ENCODE measurements at places on chromosomes 6 and 20.

DNA sequence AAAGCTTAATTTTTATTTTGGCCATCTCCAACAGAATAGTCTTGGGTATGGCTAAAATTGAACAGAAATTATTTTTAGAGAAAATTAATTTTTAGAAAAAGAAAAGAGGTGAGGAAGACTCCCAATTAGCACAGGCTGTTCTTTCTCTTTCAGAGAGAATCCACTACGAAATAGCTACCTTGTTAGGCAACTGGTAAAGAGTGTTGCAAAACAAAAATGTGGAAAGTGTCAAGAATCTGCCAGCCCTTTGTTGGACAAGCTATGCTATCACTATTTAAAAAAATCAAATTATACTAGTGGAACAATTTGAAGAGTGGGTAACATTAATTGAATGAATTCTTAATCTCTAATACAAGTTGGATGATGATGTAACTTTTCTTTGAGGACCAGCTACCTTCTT lies 19.2 kb upstream of the ZSCAN9 start:
- no peak for DNase-seq

DNA sequence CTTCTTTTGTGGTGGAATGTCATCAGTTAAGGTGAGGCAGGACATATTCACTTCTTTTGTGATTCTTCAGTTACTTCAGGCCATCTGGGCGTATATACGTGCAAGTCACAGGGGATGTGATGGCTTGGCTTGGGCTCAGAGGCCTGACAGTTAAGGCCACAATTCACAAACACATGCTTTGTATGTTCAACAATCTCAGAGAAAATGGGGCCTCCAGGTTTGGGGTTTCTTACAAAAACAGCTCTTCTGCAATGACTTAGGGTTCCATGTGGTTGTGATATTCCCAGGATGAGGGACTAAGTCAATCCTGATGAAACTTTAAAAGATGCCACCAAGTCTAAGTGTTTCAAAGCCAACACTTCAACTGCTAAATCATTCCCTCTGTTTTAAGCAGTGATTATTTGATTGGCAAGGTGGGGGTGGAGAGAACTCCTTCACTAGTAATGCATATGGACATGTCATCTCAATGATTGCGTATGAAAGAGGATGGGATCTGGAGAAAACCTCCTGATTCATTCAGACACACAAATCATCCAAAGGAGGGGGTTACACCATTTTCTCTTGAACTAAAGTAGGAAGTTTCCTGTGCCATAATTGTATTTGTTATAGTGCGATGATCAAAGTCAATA lies 41.7 kb upstream of the HEY2 start:
- DNase-seq, result no peak

DNA sequence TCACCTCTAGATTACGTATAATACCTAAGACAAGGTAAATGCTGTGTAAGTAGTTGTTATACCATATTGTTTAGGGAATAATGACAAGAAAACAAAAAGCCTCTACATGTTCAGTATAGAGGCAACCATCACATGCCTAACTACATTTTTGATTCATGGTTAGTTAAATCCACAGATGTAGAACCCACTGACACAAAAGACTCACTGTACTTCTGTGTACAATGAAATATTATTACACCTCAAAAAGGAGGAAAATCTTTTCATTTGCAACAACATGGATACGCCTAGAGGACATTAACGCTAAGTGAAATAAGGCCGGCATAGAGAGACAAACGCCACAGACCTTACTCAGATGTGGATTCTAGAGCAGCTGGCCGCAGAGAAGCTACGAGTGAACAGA lies 50.5 kb downstream of the NINL start:
- DNase-seq, result no peak

- DNase-seq, result no peak
Measured at GRCh38 chr6:124671324-124671723, 290.9 kb upstream of the RNF217 start.

DNA sequence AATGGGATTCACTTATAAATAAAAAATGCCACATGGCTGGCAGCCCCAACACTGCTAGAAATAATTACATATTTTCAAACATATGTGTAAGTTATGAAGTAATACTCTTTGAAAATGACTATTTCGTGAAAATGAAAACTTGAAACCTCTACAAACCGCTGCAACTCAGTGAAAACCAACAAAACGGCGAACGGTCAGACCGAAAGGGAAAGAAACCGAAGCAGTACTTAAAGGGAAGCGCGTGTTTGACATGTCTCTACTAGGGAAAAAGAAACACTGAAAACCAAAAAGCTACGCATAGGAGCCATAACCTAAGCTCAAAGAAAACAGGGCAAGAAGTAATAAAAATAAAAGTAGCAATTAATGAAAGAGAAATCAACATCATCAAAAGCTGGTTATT lies 121.0 kb upstream of the GGTLC1 start:
- DNase-seq, result no peak

GRCh38 chr20:24708411-24709295 lies 239.2 kb downstream of the SYNDIG1 start:
- no peak for DNase-seq

DNA sequence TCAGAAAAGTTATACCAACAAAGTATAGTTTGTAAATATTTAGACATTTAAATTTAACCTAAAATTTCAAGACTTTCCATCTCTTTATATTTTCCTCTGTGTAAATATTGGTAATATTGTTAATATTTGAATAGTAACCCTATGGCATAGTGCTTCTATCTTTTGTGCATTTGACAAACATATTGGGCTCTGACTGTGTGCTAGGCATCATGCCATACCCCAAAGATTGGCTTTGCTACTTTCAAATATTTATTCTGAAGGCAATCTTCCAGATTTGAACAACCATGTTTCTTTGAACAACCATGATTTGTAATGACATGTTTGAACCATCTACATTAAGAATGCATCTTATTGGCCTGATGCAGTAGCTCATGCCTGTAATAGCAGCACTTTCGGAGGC lies 15.5 kb upstream of the PRDM1 start:
- no peak for DNase-seq

DNA sequence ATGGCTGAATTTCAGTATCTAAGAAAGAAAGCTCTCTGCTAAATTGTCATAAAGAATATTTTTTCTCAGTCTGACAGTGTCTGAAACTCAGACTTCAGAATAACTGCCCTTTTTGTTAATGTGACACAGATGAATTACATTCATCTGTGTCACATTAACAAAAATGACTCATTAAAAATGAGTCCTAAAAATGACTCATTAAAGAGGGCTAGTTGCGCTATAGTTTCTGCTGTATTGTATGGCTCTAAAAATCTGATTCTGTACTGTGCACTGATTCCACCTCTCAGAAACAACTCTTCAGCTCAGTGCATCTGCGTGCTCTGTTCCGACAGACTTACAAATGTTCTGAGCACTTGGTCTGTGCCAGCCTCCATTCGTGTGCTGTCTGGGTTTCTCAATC lies 15.0 kb downstream of the RNF114 start:
- DNase-seq, result no peak

- DNase-seq, result no peak
Measured at GRCh38 chr6:54559136-54559535, 250.9 kb downstream of the TINAG start.

DNA sequence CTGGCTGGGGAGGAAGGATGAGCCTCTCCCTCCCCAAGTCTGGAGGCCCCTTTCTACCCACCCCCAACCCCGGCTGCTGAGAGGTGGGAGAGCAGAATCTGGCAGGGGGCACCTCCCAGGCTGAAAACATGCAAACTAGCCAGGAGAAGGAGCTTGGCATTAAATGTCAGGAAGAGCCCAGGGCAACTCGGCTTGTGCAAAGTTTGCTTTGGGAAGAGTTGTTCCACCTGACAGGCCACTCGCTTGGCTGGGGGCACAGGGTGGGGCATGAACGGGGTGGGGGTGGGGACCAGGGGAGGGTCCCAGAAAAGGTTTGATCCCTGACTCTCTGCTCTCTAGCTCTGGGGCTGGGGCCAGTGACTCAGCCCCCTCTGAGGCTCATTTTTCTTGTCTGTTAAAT lies 3.0 kb downstream of the SPDEF start:
- no peak for DNase-seq

DNA sequence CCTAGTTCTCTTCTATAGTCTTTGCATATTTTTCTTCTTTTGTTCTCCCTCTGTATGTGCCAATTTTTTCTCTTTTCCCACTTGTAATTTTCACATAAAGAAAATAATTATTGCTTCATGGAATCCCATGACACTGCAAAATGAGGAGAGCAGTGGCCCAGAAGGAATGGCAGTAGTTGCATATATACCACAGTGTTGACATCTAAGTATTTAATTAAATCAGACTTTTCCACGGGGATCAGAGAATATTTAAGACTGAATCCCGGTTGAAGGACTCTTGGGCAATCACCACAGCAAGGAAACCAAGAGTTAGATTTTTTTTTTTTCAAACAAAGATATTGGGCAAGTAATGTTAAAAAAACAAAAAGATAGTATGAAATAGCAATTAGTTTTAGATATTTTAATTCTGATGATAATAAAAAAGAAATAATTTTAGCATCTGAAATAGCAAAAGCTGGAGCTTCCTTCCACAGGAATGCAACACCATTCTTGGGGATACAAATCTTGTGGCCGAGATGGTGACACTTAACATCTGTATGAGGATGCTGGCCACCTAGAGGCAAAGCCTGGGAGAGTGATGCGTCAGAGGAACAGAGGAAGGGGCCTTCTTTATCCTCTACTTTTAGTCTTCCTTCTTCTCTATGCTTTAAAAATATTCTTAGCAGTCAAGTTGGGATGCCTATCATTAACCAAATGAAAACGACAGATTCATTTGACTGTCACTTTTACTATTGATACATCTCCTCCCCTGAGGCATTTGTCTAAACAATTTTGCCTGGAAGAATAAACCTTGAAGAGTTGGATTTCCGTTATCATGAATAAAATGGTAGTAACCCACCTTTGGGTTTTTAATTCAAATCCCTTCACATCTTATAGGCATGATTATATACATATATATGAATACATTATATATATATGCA lies 356.2 kb downstream of the GJA1 start:
- DNase-seq, result no peak

DNA sequence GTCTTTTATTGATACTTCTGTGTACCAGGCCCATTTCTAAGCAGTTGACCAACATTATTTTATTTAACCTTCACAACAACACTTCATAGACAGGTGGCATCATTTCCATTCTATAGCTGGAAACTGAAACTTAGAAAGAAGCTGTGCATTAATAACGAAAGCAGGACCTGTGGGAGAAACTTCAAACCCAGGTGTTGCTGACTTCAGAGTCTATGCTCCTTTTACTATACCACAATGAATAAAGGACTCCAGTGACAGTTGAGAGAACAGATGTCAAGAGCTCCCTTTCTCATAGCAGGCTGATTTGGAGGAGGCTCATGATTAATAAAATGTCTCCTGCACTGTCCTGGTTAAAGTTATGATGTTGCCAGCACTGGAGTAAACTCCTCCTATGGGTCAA lies 56.6 kb upstream of the POU3F2 start:
- no peak for DNase-seq

GRCh38 chr6:30884521-30885480 lies 482 bp downstream of the DDR1 start:
- DNase-seq, result no peak

GRCh38 chr6:111715321-111715720 lies 109.6 kb upstream of the TRAF3IP2 start:
- no peak for DNase-seq

DNA sequence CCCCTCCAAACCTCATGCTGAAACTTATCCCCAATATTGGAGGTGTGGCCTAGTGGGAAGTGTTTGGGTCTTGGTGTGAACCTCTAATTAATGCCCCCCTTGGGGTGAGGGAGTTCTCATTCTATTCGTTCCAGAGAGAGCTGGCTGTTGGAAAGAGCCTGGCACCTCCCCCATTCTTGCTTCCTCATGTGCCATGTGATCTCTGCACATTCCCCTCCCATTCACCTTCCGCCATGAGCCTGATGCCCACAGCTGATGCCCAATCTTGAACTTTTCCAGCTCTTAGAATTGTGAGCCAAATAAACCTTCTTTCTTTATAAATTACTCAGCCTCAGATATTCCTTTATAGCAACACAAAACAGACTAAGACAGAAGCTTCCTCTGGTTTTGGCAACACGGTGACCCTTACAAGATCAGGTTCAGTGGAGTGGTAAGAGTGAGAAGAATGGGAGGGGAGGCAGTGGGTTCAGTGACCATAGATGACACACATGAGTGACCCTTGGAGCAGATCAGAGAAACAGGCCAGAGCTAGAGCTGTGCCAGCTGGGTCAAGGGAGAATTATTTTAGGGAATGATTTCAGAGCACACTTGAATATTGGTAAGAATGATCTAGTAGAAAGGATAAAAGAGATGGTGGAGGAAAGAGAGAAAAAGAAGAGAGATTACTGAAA lies 176.4 kb downstream of the LY86 start:
- DNase-seq, result no peak

DNA sequence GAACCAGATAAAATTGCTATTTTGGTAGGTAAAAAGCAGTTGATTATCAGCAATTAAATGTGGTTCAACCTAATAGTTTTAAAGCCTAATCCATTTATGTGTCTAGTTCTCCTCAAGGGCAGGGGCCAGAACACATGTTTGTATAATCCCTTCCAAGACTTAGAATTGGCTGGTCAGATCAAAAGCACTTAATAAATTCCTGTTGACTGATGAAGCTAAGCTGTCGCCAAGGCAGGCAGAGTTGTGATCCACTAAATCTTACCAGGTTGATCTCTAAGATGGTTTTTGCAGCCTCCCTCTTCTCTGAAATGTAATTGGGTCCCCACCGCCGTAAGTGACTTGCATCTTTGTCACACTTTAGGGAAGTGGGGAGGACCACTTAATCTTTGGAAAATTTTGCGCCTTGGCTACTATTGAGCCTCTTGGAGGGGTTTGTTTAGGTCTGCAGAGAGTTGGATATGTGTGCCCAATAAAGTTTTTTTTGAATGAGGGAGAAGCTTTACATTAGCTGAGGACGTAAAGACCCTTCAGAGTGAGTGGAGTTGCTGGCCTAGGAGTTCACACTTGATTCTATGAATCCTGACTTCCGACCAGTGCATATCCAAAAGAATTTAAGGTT lies 65.9 kb downstream of the PHF20 start:
- no peak for DNase-seq

- peak; percentile 20 for DNase-seq
Measured at GRCh38 chr6:159969921-159970320, 1.0 kb downstream of the IGF2R start.

All from GF-D8 (cell line).